ENCODE measurements at places on chromosomes 16 and 17.

GRCh38 chr16:76035689-76036088, 241.5 kb upstream of the CNTNAP4 start:
- DNase-seq = no peak

GRCh38 chr17:78043031-78043430, 84.5 kb downstream of the TNRC6C start:
- no peak for DNase-seq

DNA sequence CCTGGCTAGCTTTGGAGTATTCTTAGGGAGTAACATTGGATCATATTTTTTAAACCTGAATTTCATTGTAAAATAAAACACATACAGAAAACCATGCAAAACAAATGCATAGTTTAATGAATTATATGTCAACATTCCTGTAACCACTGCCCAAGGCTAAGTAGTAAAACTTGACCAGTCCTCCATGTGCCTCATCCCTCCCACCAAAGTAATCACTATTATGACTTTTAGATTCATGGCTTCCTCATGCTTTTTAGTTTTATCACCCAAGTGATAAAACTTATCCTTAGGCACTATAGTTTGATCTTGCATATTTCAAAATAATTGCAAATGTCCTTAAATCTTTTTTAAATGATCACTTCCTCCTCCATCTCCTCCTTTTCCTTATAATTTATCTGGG, 20.4 kb downstream of the PRKCA start:
- no peak for DNase-seq

DNA sequence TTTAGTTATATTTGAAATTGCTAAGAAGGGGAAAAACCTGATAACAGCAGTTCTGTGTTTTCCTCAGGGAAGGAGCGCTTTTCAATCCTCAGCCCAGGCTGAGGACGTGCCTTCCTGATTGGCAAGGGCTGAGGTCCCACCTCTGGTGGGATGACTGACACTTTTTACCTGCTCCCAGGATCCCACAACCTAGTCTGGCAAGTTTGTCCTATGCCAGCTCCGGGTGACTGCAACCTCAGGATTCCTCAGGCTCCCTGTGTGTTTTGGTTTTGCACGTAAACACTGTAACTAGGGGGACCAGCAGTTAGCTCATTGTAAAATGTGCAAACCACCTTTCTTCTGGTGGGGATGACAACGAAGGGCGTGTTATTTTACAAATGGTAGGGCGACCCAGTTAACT, 7.5 kb downstream of the MARCHF10 start:
- DNase-seq = no peak

DNA sequence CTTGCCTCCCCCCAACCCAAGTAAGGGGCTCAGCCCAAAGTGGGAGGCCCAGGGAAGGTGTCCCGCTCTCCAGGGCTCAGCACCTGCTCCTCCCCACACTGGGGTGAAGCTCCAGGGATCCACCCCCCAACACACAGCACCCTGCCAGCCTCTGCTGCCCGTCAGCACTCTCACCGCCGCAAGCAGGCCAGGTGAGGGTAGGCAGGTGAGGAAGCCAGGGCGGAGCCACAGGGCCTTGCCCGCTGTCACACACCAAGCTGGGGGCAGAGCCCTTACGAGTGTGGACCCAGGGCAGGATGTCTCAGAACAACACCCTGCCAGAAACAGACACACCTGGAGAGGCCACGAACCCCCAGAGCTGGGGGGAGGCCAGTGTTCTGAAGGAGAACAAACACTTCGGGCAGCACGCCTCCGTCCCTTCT, 19.5 kb downstream of the PLLP start:
- no peak for DNase-seq

DNA sequence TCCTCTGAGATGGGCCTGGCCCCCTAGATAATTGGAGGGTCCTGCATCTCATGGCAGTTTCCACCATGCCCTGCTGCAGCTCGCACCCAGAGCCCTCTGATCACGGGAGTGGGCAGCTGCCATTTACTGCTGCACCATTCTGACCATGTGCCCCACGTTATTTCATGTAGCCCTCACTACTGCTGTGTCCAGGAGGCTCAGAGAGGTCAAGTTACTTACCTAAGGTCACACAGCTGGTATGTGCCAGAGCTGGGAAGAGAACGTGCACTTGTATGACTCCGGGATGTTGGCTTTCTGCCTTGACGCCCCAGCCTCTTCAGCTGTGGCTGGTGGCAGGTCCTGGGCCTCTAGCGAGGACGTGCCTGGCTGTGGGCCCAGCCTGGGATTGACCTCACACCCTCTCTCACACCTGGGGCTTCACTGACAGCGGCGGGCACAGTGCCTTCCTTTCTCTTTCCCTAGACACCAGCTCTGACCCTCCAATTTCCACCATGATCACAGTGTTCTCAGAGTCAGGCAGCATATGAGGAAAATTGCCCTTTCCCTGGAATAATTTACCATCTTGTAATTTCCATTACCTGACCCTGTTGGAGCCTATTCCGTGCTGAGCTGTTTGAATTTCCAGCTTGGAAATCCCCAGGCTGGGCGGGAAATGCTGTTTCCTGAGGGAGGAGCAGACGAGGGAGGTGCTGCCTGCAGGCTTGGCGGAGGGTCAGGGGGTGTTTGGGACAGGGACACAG, 18.5 kb upstream of the DOC2B start:
- no peak for DNase-seq

Measured in vagina (tissue), 2 donors.